ENCODE measurements at places on chromosomes 3 and 15.

DNA sequence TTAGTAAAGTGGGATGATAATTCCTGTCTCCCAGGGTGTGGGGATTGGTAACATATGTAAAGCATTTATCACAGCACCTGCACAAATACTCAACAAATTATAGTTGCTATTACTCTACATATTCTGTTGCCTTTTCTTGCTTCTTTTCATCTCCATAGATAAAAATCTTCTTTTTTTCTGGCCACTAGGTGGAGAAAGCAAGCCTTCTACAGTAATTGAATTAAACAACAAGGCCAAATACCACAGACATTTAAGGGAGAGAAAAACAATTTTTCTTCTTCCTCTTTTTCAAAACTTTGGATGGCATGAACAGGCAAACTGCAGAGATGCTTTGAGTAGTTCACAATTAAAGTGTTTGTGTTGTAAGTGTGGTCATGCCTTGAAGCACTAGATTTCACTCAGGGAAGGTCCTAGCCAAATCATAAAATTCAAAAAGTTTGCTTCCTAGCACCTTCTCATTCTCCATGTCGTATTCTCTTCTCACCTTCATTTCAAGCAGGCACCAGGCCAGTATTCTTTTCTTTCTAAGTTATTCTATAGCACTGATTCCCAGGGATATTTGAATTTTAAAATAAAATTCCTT is 493.4 kb upstream of the TGFBR2 start:
- DNase-seq = no peak

- DNase-seq = no peak
Measured at GRCh38 chr3:54538346-54538745, 389.5 kb downstream of the LRTM1 start.

GRCh38 chr3:65013053-65013452 is 325.3 kb upstream of the ADAMTS9 start:
- DNase-seq = no peak

GRCh38 chr15:73568564-73569280 is 64.5 kb downstream of the NPTN start:
- peak; percentile 12 for DNase-seq

GRCh38 chr3:45409921-45410320 is 21.5 kb downstream of the LARS2 start:
- DNase-seq = no peak

DNA sequence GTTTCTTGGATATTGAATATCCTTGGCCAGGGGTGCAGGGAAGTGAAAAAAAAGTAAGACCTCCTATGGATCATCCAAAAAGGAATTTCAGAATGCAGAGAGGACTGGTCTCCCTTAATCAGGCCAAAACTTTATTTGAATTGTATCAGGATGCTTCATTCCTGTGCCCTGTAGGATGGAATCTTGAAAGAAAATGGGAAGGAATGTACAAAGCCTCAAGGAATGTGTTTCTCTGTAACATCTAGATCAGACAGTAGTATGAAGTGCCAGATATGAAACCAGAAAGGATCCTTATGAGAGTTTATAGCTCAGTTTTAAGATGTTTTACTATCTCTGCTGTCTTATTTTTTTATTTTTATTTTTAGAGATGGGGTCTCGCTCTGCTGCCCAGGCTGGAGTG is 6.5 kb upstream of the GSK3B start:
- no peak for DNase-seq

GRCh38 chr3:52880047-52880446 is 17.3 kb downstream of the STIMATE start:
- DNase-seq = no peak

GRCh38 chr15:29651476-29652233 is 170.6 kb downstream of the TJP1 start:
- no peak for DNase-seq

GRCh38 chr3:55569033-55569599 is 82.0 kb upstream of the WNT5A start:
- DNase-seq = no peak

DNA sequence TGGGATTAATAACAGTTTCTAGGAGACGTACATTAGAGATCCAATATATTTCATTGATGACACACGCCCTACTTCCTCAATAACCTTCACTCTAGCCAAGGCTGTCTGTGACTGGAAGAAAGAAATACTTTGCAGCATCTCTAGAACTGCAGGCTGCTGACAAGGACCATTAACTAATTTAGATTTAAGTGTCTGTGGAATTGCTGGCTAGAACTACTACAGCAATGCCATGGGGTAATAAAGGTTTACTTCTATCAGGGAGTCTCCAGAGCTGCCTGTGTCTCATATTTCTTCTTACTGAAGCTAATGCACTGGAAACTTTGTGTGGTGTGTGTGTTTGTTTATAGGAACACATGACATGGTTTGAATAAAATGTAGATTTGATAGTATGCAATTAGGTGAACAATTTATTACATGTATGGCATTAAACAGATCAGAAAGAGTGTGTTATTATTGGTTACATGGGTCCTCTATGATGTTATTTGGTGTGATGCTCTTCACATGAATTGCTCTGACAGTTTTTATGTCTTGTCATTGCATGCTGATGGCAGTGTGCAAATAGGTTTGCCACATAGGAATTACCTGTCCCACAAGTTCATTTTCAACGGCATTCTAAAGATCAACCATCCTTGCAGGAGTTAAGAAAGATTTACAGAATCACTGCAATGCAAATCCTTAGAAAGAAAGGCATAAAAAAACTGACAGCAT is 916.2 kb upstream of the CADM2 start:
- peak; percentile 2 for DNase-seq

DNA sequence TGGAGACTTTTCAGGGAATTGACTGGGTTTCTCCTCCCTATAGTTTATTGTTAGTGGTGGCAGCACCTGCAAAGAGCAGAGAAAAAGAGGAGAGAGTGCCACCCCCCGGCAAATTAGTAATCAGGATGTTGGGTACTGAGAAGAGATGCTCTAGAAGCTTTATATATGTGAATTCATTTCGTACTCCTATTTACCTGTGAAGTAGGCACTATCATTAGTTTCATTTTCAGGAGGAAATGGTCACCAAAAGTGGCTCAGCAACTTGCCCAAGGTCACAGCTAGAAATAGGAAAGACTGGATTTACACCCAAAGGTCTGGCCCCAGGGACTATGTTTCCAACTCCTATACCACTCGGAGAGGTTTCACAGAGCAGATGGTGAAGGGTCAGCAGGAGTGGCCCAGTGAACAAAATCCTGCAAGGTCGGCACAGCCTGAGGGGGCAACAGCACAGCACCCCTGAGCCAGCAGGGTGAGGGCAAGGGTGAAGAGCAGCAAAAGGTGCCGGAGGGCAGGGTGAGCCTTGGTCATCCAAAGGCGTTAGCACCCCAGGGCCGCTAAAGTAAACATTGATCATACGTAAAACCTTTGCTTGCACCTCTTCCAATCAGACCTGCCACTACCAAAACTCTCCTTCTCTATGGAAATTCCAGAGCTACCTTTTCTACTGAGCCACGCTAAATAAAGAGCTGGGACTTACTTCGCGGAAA is 23.6 kb downstream of the VGLL4 start:
- no peak for DNase-seq

DNA sequence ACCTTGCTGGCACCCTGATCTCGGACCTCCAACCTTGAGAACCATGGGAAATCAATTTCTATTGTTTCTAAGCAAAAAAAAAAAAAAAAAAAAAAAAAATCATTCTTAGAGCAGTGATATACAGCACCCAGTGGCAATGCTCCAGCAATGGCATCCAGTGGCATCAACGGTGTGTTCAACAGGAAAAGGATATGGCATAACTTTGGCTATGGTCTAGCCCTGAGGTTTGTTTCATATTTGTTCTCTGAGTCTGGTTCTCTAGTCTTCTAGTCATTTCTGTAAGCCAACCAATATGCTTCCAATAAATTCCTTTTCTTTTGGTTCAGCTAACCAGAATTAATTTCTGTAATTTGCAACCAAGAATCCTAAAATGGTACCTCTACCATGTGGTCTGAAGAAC is 19.2 kb downstream of the DENND4A start:
- DNase-seq = no peak

DNA sequence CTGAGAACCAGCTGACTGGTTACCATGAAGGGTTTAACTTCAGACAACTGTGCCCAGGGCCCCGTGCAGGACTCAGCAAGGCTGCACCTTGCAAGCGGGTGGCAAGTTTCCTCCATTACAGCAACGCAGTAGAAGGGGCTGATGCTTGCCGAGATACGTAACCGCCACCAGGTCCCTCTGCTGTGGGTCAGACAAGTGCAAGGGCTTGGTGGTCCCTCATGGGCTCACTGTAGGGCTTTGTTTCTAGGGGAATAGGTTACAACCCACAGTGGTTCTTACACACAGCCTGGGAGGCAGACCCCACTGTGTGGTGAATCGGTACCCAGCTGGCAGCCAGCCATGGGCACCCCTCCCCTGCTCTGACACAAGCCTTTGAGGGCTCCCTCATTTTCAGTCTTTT is 15.5 kb upstream of the SNRPA1 start:
- DNase-seq = no peak

- DNase-seq = no peak
Measured at GRCh38 chr15:70618929-70619328, 144.4 kb downstream of the UACA start.

DNA sequence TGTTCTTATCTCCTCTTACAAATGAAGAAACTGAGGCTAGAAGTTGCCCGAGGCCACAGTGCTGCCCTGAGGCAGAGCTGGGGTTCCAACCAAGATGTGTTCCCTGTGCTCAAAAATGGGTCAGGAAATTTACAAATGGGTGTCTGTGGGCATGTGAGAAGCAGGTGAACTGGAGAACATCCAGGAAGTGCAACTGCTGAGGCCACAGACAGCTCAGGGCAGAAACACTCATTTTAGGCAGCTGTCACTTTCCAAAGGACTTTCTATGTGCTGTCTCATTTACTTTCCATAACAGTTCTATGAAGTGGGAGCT is 47.2 kb upstream of the ATP2B2 start:
- no peak for DNase-seq

DNA sequence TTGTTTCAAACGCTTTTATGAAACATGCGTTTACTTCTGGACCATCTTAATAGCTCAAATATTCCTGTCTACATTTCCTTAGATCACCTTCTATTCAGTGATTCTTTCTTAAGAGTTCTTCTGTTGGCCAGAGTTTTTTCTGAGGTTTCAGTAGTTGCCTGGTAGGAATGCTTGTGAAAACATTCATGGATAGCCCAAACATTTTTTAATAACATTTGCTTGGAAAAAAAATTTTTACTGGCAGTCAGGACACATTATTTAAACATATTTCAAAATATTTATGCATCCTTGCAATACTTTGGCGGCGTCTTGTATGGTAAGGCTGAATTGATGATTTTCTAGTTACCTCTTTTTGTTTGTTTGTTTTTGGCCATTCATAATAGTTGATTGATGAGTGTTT is 47.4 kb upstream of the ZBTB20 start:
- DNase-seq = no peak

DNA sequence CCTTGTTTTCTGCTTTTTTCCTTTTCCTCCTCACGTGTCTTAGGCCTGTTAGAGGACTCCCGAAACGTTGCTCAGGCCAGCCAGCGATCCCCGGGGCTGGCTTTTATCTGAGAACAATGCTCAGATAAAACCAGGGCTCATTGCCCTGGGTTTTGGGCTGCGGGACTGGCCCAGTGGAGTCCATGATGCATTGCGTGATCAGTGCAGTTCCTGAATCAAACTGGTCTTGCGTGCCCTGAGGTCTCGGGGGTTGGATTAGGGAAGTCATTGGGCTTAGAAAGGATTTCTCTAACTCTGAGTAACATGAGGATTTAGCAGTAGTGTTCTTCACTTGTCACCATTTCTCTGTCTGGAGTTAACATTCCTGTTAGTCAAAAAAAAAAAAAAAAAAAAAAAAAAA is 66.3 kb downstream of the CCR1 start:
- no peak for DNase-seq

- no peak for DNase-seq
Measured at GRCh38 chr15:98216166-98216565, 255.7 kb downstream of the ARRDC4 start.

DNA sequence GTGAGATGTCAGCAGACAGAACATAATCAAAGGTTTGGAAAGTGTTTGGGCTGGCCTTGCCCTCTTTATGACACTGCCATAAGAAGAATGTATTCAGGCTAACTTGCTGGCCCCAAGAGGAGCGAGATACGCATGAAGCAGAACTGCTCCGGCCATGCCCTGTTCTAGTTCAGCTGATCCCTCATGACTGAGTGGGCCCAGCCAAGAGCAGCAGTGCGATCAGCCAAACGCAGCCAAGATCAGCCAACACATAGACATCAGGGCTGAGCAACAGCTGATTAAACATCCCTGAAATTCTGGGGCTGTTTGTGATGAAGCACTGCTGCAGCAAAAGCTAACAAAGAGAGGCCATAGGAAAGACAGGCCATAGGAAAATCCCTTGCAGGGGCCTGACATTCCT is 24.1 kb downstream of the POMGNT2 start:
- no peak for DNase-seq

- DNase-seq = no peak
Measured at GRCh38 chr3:112456147-112456546, 43.1 kb downstream of the BTLA start.

DNA sequence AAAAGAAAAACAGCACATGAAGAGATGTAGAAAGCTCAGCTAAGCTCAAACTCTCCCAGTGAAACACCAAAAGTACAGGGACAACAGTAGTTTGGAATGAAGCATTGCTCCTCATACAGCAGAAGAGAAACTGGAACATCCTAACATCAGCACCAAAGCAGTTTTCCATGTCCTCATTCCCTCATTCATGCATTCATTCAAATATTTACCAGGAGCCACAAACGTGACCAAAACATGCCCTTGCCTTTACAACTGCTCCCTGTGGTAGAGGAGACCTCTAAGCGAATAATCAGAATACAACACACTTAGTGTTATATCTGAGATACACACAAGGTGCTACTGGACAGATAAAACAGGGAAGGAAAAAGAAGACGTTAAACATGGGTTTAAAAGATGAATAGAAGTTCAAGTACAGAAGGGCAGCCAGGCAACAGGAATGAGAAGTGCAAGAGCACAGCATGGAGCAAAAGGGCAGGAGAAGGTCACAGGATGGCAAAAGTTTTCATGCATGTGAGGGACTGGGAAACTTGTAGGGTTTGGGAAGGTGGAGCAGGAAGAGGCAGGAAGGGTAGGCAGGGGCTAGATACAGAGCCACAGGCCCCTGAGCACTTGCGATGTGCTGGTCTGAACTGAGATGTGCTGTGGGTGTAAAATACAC is 58.5 kb upstream of the LMCD1 start:
- no peak for DNase-seq

DNA sequence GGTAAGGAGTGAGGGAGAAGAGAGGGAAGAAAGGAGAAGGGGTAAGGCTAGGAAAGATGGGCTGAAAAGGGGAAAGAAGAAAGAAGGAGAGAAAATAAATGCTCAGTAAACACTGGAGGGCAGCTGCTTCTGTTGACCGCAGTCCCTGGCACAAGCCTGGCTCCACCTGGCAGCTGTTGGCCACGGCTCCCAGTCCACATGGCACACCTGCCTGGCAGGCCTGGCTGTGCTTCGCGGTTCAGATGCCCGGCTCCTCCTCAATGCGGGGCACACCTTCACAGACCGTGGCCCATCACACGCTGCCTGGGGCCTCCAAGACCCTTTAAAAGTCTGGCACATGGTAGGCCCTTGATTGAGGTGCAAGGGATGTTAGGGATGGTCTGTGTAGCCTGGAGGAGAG is 516.8 kb upstream of the PROK2 start:
- no peak for DNase-seq
